Psoas muscle (tissue), 8 donors: ENCODE measurements at places on chromosomes 7 and 10.

- peak; percentile 91 for DNase-seq
These were observed 2.2 kb upstream of the ANTXRL start for GRCh38 chr10:46284286-46285229.

- no peak for DNase-seq
These were observed 110.2 kb downstream of the TAF3 start for GRCh38 chr10:7928536-7928935.

- DNase-seq = no peak
These were observed 108.3 kb upstream of the CDK6 start for GRCh38 chr7:92944633-92945032.

DNA sequence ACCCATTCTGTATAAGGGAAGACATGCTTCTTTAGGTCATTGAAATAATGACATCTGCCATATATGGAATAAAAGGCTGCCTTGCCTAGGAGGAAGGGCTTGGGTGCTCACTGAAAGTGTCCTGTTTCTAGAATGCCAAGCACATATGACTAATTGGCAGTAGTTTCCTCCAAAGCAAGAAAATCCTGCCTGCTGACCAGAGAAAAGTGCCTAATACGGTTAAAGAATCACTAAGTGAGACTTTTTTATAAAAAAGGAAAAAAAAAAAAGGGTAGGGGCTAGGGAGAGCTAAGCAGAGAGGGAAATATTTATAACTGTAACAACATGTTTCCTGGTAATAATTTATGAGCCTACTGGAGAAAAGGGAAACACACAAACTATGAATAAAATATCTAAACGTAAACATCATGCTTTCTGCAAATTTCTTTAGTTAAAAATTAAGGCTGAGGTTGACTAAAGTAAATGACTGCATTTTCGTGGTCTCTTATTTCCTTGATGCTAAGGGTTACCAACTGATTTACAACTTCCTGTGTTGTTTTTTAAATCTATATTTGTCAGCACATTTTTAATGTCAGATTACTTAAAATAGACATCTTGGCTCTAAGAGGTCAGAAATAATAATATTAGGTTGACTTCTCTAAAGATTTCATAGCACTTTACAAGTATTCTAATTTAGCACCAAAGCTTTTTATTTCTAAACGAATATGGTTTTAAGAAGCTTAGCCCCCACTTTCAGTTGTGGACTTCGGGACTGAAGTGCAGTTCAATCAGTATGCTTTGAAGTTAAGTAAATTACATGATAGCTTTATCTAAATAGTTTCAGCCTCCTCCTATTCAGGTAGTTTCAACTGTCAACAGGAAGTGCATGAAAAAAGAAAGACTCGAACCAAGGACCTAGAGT, 89.6 kb downstream of the CABCOCO1 start:
- no peak for DNase-seq

DNA sequence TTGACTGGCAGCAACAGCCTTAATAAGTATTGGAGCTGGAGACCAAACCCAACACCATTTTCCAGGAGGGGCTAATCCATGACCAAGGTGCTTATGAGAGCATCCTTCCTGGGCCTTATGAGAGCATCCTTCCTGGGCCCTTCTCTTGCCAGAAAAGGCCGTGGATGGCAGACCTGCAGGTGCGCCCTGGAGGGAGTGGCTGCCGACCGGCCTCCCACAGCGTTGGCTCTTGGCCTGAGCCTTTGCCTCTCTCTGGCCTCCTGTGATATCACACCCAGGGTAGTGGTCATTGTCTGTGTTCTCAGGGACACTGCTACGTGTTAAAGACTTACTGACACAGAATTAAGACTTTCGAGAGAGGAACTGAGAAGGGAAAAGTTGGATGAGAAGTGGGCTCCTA, 22.3 kb upstream of the NUDCD3 start:
- DNase-seq = no peak

- no peak for DNase-seq
These were observed 148.0 kb downstream of the ANKRD7 start for GRCh38 chr7:118372530-118372929.

DNA sequence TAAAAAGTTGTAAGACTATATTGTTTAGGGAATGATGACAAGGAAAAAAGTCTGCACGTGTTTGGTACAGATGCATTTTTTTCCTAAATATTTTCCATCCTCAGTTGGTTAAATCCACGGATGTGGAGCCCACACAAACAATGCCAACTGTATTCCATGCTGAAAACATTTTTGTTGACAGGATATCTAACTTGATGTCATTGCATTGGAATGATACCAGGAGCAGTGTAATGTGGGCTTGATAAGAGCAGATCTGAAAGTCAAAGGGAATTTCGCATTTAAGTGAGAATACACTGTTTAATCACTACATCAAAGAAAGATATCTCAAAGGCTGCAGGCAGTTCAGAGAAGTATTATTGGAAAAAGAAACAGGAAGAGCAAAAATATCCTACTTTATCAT, 49.5 kb upstream of the TMEM140 start:
- no peak for DNase-seq

DNA sequence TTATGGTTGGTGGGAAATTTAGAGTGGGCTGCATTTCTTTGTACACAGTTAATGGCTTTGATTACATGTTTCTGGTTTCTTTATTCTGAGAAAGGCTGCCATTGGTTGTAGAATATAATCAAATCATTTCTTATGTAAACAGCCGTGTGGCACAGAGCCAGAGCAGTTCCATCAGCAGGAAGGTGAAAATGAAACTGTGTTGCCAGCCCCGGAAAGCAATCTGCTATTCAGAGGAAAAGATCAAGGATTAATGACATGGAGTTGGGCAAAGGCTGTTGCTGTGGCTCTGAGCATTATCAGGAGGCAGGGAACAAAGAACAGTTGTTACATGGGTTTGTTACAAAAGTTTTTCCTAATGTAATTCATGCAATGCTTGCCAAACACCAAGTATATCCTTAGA, 74.2 kb upstream of the ZNF716 start:
- no peak for DNase-seq
